ENCODE measurements at places on chromosomes 6 and 20. TPM values are rescaled to one million over a fixed set of nuclear protein-coding genes. Genes with fewer than 3 reads are reported as not detected.

DDX43 gene
- total RNA-seq, result 7.3 TPM

HS3ST5 gene
- total RNA-seq, result 0.52 TPM

DEF6 gene
- 14.9 TPM for total RNA-seq

DNA sequence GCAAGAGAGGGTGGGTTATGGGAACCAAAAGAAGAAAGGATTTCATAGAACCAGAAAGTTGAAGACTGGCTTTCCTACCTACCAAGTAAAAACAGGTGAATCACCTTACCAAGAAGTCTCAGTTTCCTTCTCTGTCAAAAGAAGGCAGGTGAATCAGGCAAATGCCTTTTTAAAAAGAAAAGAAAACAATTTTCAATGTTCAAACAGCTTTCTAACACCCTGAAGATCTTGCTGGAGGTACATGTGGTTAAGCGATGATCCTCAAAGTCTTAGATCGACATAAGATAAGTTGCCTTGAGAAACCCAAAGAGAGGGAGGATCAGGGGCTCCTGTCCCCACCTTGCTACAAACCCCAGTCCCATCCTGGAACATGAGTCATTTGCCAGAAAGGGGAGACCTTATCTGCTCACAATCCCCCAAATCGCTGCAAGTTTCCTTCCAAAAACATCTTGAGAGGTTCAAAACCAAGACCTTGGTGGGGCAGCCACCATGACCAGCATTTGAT is 71.6 kb downstream of the NFATC2 start:
- DNase-seq, result no peak

DNA sequence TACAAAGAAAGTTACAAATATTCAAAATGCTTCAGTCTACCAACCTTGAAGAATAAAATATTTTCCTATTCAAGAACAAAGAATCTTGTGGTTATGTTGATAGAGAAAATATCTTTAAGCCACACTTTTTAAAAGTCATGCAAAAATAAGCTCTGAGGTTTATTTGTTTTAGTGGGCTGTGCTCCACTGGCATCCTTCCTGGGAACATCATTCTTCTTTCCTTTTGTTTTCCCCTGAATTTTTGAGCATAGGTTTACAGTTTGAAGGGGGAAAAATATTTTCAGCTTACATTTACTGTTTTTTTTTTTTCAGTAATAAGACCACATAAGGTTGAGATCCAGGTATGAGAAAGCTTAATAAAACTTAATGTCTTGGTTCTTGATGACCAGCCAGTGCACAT is 72.0 kb upstream of the BACH2 start:
- no peak for DNase-seq

- DNase-seq, result no peak
Observed at GRCh38 chr6:159152041-159152440, 17.2 kb upstream of the FNDC1 start.

DNA sequence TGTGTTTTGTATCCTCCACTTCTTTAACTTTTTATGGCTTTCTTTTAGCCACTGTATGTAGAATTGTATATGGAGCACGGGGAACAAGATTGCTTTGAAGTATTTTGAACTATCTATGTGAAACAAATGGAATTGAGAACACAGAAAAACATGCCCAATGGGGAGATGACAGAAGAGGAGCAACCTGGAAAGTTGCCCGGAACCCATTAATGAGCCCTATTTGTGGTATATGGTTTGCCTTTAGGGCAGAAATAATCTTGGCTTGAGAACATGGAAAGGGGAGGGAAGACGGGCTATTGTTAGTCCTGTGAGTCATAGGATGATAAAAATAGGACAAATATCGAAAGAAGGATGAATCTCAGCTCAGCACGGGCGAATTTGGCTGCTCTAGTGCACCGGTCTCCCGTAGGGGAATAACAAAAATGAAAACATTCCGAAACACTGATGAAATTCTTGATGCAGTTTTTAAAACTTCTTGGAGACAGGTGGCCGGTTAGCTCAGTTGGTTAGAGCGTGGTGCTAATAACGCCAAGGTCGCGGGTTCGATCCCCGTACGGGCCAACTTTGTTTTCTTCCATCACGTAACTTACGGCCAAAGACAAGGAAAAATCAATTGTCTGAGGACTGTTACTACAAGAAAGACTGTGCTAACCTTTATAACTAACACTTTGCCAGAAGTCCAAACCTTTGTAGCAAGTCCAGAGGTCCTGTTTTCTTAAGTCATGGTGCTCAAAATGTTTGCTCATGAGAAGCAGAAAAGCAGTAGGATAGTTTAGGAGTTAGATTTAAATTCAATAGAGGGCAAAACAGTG is 15.7 kb downstream of the HMGN4 start:
- no peak for DNase-seq

DNA sequence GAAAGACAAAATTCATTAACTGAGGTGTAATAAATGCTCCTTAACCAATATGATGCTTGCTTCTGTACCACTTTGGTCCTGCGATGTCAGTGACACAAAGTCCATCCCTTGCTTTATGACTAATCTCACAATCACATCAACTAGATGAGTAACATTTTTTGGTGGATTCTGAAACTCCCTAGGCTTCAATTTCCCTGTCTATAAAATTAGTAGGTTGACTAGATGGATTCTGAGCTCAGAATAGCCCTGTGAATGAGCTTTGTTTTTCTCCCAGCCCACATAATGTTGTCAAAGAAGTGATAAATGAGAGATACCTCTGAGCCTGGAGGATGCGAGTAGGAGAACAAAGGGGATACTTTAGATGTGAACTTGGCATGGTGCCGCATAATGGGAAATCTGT is 9.1 kb downstream of the TXLNB start:
- DNase-seq, result no peak

- DNase-seq, result no peak
Observed at GRCh38 chr6:12602342-12602741, 114.2 kb upstream of the PHACTR1 start.

DNA sequence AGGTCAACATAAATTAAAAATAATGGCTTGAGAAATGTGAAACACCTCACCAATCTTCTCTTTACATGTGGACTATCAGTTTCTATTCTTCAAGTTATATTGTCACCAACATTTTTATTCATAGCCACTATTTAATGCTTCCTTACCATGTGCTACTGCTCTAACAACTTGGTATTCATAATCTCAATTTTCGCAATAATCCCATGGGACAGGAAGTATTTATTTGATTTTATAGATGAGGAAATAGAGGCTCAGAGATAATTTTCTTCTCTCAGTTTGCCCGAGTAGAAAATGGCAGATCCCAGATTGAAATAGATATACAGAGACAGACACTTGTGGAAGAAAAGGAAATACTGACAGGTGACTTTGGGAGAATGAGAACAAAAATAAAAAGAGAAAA is 66.6 kb downstream of the FAM83B start:
- DNase-seq, result no peak

DNA sequence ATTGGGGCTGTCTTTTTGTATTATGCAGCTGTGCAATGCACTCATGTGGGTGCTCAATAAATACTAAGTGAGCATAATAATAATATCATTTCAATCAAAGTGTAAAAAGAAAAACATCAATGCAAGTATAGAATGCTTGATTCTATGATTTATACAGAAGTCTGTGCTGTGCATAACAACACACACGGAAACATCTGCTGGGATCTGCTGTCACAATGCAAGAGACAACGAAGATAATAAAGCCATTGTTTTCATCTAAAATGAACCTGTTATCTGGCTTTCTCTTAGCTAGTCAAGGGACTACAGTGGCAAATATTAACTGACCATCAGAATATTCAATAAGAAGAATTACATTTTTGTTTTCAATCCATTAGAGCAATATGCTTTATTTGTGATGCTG is 1156.9 kb upstream of the MAP3K7 start:
- DNase-seq, result no peak

- peak; percentile 95 for DNase-seq
Observed at GRCh38 chr20:50189681-50190250, 864 bp upstream of the CEBPB start.

GRCh38 chr6:4010689-4011090 is 68.2 kb downstream of the FAM217A start:
- no peak for DNase-seq

DNA sequence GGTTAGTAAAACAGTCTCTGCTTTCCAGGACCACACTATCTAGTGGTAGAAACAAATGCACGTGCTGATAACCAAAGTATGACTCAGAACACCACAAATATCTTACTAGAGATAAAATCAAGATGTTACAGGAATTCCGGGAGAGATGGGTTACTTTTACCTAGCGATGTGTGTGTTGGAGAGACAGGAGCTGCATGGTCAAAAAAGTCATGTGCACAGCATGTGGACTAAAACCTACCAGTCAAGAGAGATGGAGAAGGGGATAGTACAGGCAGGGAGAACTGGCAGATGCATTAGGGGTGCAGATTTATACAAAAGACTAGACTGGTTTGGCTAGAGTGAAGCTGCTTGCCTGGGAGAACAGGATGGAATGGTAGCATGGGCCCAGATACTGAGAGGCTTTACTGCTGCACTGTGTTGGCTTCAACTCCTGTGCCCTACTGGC is 75.3 kb upstream of the MRAP2 start:
- no peak for DNase-seq

- no peak for DNase-seq
Observed at GRCh38 chr20:38304845-38305447, 990 bp downstream of the BPI start.

GRCh38 chr6:161374971-161375873 is 101.4 kb upstream of the AGPAT4 start:
- peak; percentile 77 for DNase-seq

DNA sequence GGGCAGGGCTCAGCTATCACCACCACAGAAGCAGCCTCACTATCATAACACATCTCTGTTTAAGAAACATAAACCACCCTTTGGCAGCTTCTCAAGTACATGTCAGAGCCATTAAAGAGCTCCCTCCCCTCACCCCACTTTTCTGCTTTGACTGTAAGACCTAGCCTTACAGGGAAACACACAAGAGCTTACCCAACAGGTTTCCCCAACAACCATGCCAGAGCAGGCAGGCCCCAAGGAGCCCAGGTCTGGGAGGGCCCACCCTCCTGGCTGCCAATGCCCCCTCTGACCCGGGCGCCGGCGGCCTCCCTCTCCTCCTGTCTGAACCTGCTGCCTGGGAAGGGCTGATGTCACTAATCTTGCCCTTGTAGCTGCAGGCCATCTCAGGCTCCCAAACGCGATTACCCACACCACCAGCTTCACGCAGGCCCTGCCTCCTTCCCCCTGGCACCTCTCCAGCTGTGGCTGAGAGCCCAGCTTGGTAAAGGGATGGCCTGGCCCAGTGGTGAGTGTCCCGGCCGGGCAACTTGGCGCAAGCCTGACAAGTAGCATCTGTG is 402.0 kb downstream of the MAFB start:
- peak; percentile 72 for DNase-seq

DNA sequence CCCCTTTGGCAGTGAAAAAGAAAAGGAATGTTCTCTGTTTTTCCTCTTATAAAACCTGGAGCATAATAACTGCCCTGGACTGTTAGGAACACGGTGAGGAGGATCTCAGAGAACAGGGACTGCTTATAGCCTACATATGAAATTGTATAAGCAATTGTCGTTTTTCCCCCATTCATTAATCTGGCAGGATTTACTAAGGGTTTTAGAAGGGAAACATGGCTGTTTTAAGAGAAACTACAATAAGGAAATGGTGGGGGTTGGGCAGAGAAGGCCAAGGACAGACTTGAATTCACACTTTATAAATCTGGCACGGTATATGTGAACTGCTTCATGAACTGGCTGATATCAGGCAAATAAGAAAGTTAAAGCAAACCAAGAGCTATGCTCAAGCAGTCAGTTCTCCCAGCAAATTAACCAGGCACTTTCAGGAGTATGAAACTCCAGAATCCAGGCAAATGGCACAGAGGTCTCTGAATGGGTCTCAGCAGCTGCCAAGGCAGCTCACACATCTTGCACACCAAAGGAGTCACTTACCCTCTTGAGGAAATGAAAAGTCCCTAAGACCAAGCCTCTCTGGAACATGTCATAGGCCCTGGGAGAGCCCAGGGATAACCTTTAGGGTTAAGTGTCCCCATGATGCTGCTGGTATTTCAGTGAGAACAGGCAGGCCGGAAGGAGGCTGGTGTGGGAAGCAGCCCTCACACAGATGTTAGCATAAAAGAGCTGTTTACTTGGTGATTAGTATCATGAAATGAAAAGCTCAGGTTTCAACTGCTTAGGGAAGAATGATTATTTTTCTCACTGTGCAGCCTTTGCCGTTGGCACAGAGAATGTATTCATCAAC is 260.5 kb upstream of the MARCKS start:
- no peak for DNase-seq

DNA sequence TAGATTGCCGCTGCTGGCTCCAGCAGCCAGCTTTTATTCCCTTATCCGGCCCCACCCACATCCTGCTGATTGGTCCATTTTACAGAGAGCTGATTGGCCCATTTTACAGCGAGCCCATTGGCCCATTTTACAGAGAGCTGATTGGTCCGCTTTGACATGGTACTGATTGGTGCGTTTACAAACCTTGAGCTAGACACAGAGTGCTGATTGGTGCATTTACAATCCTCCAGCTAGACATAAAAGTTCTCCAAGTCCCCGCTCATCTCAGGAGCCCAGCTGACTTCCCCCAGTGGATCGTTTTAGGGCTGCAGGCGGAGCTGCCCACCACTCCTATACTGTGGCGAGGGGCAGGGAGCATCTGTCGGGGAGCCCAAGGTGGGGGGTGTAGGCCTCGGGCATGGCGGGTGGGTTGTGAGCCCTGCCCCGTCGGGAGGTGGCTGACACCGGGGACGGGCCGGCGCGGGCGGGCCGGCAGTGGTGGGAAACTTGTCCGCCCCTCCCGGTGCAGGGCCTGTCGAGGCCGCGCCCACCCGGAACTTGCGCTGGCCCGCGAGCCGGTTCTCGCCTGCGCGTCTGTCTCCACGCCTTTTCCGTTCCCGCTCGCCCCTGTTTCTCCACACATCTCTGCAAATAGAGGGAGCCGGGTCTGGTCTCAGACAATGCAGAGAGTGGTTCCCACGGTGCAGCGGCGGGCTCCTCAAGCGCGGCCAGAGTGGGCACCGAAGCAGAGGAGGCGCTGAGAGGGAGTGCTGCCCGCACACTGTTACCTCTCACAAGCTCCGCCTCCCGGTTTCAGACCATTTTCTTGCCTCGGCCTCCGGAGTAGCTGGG is 86.1 kb upstream of the STMND1 start:
- peak; percentile 50 for DNase-seq

- no peak for DNase-seq
Observed at GRCh38 chr6:15888798-15889772, 226.3 kb upstream of the DTNBP1 start.

DNA sequence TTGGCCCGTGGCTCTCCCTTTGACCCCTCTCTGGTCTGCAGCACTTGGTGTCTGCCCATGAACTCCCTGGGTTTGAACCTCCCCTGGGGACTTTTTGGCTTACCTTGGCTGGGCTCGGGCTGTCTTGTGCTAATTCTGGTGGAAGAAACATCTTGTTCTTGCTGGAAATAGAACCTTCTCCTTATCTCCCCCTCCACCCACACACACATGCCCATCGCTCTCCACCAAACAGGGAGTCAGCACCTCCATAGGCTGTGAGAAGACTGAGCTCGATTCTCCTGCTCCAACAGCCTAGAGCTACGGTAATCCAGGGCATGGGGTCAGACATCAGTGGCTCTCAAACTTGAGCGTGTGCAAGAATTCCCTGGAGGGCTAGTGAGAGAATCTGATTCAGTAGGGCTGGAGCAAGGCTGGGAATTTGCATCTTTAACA is 114.4 kb upstream of the SLC22A23 start:
- DNase-seq, result no peak

GRCh38 chr6:36759148-36759759 is 61.6 kb downstream of the RAB44 start:
- peak; percentile 95 for DNase-seq

Measured in upper lobe of left lung (tissue), 6 donors.